Stimulated activated CD8-positive, alpha-beta memory T cell treated with anti-CD3 and anti-CD28 coated beads, Interleukin-7, amount 100 ng/mL, for 24 hours (primary cell): ENCODE measurements at places on chromosomes 3 and 15.

DNA sequence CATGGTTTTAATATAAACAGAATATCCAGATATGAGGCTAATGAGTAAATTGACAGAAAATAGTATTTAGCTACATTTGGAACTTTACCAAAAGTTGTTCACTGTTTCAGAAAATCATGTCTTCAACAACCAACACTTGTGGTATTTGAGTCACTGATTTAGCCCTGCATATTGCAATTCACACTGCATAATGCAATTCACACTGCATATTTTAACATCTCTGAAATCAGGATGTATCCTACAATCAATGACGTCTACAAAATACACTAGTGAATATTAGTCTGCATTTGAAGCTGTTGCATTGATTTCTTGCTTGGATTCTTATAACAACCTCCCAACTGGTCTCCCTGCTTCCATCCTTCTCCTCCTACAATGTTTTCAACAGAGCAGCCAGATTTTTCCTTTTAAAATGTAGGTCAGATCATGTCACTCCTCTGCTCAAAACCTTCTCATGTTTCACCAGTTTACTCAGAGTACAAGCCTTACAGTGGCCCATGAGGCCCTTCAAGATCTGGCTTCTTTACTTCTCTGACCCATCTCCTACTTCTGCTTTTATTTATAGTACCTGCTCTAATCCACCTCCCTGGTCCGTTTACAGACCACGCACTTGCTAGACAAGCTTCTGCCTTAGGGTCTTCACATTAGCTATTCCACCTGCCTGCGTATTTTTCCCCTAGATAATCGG, 11.4 kb upstream of the RAB11A start:
- no peak for DNase-seq

- DNase-seq = no peak
These were observed 24.6 kb downstream of the IFT80 start for GRCh38 chr3:160374472-160374871.

GRCh38 chr3:28042095-28042635, 199.3 kb upstream of the CMC1 start:
- DNase-seq = no peak

DNA sequence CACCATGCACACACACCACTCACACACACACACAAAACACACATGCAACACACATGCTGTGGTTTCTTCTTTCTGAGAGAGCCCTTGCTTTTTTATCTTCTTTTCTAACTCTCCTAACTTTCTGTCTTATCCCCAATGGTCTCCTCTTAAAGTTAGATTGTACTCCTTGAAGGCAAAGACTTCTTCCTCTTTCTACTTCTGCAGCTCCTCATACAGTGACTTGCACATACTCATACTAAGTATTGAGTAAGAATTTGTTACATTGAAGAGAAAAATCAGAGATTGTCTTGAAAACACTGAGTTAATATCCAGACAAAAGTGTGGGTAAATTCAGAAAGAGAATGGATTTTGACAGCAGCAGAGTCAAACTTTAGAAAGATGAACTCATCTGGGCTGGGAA, 64.4 kb downstream of the GTPBP8 start:
- no peak for DNase-seq

DNA sequence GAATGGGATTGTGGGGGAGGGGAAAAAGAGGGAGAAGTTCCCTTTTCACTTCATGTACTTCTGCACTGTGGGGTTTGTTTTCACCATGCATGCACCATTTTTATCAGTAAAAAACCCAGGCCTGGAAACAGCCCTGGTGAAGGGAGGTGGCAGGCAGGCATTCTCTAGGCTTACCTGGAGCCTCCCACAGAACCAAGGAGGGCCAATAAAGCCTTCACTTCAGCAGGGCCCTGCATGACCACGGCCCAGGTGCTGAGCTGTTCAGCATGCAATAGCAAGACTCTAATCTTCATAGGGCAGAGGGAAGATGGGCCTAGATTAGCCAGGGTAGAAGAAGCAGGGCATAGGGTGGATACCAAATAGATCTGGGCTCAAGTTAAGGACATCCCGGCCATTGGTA, 49.6 kb downstream of the SCN5A start:
- DNase-seq = no peak

DNA sequence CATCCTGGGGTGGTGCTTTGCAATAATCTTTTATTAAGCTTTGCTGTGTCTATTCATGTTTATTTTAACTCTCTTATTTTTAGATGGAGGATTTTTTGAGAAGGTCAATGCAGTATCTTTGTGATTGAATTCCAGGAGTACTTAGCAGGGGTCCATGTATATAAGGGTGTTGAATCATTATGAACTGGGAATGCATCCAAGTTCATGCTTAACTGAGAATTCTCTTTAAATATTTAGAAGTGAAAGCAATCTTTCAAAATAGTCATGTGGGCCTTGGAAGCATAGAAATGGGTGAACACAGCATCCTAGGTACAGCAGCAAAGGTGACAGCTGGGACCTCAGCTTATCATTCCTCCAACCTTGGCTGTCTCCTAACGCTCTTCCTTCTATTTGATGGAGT, 27.3 kb downstream of the SPTSSB start:
- DNase-seq = no peak
